ENCODE measurements at places on chromosomes 3 and 15.

DNA sequence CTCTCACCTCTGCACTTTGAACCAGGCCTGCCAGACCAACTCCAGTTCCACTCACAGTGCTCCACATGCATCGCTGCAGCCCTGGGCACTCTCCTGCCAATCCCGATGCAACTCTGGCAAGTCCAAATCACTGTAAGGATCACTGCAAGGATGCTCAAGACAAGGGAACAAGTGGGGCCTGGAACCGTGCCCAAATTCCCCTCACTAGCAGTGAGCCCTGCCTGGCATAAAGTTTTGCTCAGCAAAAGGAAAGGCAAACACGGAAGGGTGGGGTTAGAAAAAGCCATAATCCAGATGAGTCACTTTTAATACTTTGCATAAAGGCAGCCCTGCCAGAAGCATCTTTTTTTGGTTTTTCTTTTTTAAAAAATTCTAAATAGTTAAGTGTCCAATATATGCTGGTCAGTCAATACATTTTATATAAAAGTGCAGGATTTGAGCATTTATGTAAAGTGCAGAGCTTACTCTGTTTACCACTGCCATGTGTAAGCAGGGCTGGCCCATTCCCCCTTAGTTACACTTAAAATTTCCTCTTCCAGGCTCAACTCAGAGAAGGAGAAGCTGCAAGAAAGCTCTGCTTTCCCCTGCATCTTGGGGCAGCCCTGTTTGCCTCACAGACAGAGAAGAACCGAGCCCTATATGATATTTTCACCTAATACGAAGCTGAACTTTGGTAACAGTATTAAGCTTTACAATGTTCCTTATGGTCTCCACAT is 102.2 kb downstream of the CD47 start:
- no peak for DNase-seq

- no peak for DNase-seq
Measured at GRCh38 chr15:57537072-57537471, 54.6 kb upstream of the MYZAP start.

DNA sequence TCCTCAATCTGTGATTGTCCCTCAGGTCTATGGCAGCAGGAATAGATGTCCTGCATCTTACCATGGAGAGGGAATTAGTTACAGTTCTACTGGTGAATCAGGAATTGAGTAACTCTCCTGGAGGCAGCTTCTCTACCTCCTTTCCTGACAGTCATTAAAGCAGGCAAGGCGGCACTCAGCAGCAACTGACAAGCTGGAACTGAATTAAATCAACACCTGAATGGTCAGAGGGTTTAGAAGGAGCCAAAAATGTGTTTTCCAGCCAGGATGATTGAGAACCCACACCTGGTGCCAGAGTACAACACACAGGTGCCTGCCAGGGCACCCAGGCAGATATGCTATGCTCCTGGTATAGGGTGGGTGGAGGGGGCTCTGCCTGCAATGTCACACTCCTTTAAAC is 43.1 kb upstream of the TIPARP start:
- no peak for DNase-seq

DNA sequence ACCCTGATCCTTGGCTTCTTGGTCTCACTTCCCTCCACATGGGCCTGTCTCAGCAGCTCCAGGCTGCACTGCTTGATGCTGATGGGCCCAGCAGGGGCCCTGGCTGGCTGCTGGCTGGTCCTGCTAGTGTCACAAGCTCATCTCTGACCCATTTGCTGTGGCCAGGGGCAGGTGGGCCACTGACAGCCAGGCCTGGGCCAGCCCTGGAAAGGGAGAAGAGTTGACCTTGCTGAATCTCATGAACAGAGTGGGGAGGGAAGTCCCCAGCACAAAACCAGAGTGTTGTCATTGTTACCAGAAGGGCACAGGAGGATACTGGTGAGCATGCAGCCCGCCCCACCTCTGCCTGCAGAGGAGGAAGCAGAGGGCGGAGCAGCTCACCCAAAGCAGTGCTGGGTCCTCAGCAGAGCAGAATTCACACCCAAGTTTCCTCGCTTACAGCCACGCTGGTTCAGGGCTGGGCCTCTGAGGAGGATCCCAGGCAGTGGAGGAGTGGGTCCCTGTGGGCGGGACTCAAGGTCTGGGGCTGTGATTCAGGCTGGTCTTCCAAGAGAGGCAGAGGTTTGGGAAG is 7.6 kb upstream of the KLF15 start:
- DNase-seq, result no peak

DNA sequence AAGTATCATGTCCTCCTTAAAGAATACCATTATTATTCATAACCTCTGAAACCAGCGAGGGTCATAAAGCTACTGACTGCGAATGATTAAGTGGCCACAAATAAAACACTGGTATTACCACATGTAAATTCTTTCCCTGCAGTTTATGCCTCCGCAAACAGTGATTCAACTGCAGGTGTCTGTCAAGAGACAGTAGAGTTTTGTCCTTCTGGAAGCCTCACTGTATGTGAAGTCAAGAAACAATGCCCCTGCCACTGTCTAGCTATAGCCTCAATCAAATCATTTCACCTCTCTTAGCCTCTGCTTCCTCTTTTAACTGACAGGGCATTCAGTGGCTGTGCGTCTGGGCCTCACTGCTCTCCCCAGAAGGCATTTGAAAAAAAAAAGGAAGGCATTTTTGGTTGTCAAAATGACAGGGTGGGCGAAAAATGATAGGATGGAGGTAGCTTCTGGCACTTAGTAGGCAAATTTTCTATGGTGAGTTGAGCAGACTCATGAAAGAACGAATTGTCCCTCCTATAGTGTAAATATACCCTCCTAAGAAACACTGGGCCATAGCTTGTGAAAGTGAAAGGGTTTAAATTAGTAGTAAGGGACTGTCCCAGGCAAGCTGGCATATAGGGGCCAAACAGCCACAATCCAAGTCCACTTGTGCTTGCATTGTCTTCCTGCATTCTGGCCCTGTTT is 66.7 kb downstream of the FILIP1L start:
- no peak for DNase-seq

- DNase-seq, result no peak
Measured at GRCh38 chr15:40263024-40263754, 19.7 kb downstream of the ANKRD63 start.

GRCh38 chr3:114218578-114219185 is 18.7 kb downstream of the ZNF80 start:
- DNase-seq, result no peak

- DNase-seq, result no peak
Measured at GRCh38 chr3:45508483-45509037, 86.0 kb upstream of the LIMD1 start.

GRCh38 chr3:186824430-186825139 is 17.9 kb upstream of the ADIPOQ start:
- no peak for DNase-seq

GRCh38 chr15:41438206-41438605 is 21.3 kb downstream of the RTF1 start:
- no peak for DNase-seq

DNA sequence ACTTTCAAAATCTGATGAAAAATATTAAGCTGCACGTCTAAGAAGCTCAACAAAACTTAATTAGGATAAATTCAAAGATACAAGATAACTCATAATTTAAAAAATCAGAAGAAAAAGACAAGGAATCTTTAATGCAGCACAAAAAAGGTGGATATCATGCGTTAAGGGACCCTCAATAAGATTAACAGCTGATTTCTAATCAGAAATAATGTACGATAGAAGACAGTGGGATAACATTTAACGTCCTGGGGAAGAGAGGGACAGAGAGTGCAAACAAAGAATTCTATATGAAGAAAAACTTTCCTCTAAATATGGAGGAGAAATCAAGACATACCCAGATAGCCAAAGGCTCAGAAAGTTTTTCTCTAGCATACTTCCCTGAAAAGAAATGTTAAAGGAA is 519.5 kb downstream of the PYDC2 start:
- DNase-seq, result no peak

DNA sequence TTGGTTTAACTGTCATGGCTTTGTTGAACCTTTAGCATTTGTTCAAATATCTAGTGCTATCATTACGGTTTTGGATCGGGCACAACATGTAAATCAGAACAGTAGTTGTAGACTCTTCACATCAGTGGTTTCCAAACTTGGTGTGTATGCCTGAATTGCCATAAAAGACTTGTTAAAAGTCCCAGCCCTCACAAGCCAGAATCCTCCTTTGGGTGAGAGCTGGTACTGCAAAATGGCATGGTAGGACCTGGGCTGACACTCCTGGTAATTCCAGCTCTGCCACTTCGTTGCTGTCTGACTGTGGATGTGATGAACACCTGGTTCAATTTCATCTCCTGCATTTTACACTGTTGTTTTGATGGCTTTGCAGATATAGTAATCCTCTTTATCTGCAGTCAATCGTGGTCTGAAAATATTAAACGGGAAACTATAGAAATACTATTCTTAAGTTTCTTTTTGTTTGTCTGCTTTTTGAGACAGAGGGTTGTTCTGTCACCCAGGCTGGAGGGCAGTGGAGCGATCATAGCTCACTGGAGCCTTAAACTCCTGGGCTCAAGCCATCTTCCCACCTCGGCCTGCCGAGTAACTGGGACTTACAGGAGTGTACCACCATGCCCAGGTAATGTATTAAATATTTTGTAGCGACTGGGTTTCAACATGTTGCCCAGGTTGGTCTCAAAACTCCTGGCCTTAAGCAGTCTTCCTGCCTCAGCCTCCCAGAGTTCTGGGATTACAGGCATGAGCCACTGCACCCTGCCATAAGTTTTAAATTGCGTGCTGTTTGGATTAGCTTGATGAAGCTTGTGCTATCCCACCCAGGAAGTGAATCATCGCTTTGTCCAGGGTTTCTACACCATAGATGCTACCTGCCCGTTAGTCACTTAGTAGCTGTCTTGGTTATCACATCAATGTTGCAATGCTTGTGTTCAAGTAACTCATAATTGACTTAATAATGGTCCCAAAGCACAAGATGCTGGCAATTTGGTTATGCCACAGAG is 61.6 kb downstream of the RAB7A start:
- DNase-seq, result no peak

GRCh38 chr15:74134387-74135027 is 4.1 kb downstream of the ISLR2 start:
- DNase-seq, result no peak

GRCh38 chr3:48187301-48187578 is 977 bp downstream of the CDC25A start:
- DNase-seq, result no peak

DNA sequence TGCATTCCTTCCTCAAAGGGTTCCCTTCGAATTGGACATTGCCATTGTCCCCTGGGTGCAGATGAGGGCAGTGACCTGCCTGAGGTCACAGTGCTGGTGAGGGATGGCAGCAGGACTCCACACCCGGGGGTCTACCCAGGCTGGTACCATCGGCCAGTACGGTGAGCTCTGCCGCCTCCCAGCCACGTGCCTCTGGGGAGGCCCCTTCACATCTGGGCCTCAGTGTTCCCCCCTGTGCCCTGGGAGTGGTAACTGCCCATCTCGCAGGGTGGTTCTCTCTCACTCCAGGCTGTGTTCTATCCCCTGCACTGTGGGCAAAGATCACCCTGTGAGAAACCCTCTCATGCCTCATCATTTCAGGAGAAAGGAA is 99.4 kb upstream of the IQSEC1 start:
- DNase-seq, result no peak

DNA sequence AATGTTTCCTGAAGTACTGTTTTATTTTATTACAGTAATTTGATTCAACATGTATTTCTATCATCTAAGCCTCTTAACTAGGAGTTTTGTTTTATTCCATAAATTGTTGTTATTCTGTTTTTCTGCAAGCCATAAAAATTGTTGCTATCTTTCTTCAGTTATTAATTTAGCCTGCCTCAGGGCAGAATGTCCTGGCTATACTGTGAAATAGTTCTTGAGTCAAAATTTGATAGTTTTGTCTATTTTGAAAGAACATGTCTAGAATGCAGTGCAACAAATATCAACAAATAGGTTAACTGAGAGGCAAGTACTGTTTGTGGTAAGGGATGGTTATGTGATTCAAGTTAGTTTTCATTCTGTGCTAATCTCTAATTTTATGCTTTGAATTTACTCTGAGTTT is 63.9 kb downstream of the PPARG start:
- DNase-seq, result no peak

- no peak for DNase-seq
Measured at GRCh38 chr3:196803891-196804468, 63.7 kb upstream of the SENP5 start.

DNA sequence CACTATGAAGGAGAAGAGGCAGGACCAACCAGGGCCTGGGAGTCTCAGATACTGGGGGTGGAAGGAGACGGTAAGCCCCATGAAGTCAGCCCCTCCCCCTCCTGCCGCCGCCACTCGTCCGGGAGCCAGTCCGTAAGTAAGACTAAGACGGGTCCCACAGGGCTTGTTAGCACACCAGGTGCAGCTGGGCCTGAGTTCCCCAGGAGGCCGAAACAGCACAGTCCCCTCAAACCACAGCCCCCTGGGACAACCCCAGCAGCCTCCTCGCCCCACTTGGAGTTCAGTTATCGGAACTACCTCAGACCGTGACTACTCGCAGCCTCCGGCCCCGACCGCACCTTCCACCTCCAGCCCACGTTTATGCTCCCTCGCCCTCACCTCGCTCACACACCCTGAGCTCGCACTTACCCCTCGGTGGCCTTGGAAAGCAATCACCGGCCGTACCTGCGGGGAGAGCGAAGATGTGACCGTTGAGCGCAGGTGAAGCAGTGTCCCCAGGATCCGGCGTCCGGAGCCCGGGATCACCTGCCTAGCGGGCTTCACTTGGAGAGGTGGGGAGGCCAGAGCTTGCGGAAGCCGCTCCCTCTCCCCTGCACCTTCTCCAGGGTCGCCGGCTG is 557 bp downstream of the ELL3 start:
- DNase-seq, result no peak

GRCh38 chr3:195896361-195897080 is 11.8 kb downstream of the TNK2 start:
- DNase-seq, result no peak

- DNase-seq, result no peak
Measured at GRCh38 chr3:37675833-37676596, 185.7 kb upstream of the CTDSPL start.

DNA sequence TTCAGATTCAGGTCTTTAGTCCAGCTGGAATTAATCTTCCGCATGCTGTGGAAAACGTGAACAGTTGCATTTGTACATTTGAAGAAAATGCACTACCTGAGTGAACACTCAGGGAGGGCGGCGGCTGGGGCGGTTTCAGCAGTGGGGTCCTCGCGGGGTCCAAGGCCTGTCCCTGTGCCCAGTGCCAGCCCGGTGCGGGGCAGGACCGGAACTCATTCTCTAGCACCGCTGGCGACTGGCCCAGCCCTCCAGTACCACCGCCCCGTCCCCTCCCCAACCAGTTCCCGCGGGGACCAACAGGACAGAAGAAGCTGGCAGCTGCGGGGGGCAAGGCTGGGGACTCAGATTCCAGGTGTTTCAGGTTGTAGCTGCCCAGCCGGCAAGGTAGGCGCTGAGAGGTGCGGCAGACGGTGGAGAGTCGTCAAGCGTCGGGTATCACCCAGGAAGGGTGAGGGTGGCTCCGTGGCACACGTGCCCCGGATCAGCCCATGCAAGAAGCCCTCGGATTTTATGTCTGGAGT is 72.2 kb upstream of the ARNT2 start:
- DNase-seq, result no peak

- no peak for DNase-seq
Measured at GRCh38 chr3:86954226-86954625, 36.7 kb downstream of the VGLL3 start.

- DNase-seq, result no peak
Measured at GRCh38 chr3:130473416-130473815, 43.6 kb upstream of the COL6A6 start.

GRCh38 chr3:47133641-47134040 is 30.3 kb downstream of the SETD2 start:
- DNase-seq, result no peak
